ENCODE measurements at places on chromosomes 5 and 9. TPM values are rescaled to one million over a fixed set of nuclear protein-coding genes. Genes with fewer than 3 reads are reported as not detected.

DNA sequence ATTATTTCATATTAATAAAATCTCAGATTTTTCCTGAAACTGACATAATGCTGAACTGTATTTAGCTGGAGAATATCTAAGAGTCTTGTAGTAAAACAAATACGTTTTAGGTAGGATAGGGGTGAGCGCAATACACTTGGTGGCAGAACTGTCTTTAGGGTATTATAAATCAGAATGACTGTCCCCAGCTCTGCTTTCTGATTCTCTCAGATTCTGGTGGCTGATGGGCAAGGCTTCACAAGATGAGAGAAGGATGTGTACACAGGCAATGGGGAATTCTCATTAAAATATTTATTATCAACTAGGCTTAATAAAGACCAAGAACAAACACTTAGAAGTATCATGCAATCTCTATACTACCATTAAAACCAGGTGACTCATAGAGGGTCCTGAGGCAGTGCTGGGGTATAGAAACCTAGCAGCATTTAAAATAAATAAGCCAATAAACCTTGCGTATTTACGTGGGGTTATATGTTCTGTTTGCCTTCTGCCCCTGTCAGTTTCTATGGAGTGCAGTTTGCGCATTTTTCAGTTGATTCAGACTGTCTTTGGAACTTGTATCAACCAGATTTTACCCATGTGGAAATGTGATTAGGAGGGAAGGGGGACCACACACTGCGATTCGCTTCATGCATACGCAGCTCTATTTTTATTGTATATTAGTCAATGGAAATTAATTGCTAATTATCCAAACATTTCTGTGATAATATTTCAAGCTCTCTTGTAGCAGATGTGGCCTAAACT lies 1150.7 kb upstream of the WWC1 start:
- no peak overlapping the region for H3K27ac ChIP-seq
- H3K27me3 ChIP-seq, result no peaks in the 10 kb centered on the region
- H3K4me3 ChIP-seq, result no peak overlapping the region
- H3K36me3 ChIP-seq, result no peaks in the 10 kb centered on the region

DNA sequence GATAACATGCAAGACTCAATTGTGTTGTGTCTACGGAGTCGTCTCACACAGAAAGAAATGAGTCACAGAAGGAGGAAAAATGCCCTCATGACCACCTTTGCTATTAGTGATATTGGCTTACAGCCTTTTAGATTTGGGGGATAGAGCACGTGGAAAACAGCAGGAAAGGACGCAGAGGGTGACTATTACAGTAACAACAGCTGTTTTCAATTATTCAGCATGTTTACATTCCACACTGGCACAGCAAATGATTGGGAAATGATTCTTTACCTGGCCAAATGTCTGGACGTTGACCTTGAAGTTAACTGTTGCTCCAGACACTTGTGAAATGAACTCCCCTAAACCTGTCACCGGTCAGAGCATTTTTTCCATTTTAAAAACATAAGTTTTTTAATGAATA lies 46.8 kb downstream of the APTX start:
- no peak overlapping the region for H3K4me3 ChIP-seq
- no peaks in the 10 kb centered on the region for H3K4me1 ChIP-seq
- no peak overlapping the region for H3K27ac ChIP-seq
- H3K36me3 ChIP-seq, result no peaks in the 10 kb centered on the region
- no peak for DNase-seq
- no peaks in the 10 kb centered on the region for H3K27me3 ChIP-seq

TAF11L9 gene
- not detected for total RNA-seq

PDCD1LG2 gene
- total RNA-seq, result not detected
